Activated CD4-positive, alpha-beta T cell treated with anti-CD3 and anti-CD28 coated beads, Interleukin-2, amount 50 U/mL, for 4 hours (primary cell): ENCODE measurements at places on chromosomes 1 and 21.

DNA sequence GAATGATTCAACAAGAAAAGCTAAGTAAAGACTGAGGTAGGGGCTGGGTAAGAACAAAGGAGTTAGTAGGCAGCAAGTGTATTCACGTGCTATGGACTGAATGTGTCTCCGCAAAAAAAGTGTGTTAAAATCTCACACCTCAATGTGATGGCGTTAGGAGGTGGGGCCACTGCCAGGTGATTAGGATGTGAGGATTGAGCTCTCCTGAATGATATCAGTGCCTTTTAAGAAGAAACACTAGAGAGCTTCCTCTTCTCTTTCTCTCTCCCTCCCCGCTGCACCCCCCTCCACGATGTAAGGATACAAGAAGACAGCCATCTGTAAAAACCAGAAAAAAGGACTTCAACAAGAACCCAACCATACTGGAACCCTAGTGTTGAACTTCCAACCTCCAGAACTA, 396.1 kb upstream of the PLXNA2 start:
- DNase-seq = no peak

GRCh38 chr1:165942062-165942461, 114.6 kb downstream of the UCK2 start:
- DNase-seq = no peak

- DNase-seq = no peak
These were observed 7.4 kb downstream of the LRRC53 start for GRCh38 chr1:74504933-74505512.

DNA sequence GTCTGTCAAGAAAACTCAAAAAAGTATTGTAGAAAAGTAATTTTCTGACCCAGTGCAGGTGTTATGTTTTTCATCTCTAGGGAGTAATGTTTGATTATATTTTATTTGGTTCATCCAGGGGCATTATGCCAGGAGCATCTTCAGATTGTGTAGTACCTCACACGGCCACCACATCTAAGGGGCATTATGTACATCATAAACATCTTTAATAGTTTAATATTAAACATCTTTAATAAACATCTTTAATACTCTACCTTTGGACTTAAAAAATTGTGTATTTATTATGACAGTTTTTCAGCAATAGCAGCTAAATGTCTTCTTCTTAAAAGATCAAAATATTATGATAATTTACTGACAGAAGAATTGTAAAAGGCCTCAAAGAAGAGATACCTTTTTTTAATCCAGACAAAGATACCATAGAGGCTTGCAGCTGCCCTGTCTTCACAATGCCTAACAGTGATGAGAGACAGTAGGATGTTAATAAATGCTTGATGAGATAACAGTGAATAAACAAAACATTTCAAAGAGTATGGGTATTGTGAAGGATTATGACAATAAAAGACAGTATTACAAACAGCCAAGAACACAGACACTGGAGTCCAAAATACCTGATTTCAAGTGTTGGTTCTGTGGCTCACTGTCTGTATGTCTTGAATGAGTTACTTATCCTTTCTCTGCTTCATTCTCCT, 240.9 kb upstream of the ADGRL2 start:
- no peak for DNase-seq

DNA sequence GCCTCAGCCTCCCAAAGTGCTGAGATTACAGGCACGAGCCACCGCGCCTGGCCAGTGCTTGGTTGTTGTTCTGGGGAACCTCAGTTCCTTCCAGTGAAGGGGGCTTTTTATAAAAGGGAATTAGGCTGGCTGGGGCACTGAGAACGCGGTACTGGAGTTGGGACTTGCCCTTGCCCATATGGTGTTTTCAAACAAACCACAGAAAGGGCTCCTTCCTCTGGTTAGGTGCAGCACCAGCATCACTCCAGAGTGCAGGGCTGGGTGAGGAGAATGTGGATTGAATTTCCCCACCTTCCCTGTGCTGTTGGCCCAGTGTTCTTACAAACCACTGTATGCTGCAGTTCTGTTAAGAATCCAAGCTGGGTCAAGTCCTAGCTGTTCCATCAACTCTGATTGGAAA, 5.3 kb downstream of the MAN1C1 start:
- no peak for DNase-seq

DNA sequence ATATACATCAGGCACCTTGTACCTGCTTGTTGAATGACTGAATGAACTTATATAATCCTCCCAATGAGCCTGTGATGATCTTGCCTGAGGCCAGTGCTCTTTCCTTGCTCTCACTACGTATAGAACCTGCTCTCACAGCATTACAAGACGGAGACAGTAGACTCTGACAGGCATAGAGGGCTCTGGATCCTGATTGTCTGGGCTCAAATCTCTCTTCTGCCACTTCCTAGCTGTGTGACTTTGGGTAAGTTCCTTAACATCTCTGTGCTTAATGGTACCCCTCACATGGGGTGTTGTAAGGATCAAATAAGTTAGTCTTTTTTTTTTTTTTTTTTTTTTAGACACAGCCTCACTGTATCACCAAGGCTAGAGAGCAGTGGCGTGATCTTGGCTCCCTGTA, 4.2 kb upstream of the MAN1C1 start:
- DNase-seq = no peak
